NCI-H1930 (cell line): ENCODE measurements at places on chromosomes 2 and 18.

DNA sequence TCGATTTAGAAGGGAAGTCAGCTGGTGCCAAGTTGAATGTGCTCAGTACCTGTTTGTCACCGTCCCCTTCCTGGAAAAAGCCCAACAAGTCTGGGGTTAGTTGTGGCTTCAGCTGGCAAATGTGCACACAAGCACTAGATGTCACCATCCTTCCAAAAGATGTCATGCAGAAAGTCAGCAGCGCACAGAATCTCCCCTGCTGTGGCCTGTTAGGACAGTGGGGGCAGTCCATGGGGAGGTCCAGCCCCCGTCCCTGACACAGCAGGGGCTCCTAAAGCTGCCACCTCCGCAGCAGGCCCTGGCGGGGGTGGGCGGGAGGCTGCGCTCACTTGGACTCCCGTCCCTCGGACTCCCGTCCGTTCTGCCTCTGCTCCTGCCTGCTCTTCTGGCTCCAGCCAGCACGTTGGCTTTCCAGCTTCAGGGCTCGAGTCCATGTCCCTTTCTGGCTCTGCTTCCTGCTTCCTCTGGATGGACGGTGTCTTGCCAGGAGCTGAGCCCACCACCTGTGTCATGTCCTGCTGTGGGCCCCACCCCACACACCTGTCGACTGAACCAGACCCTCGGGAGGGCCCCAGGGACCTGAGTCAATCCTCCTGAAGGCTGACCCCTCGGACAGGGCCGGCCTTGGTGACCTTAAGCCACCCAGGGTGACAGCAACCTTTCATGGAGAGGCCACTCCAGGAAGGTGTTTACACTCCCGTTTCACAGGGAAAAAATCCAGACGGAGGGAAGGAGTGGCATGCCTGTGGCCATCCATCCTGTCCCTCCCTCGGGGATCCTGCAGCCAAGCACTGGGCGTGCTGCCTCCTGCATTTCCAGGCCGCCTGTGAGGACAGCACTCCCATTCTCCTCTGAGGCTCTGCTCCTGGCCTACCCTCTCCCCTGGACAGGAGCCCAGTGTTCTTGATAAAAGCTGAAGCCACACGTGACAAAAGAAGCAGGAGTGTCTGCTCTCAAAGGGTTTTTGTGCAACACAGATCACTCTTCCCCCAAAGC lies 8.5 kb downstream of the RAB17 start:
- DNase-seq, result no peak

GRCh38 chr18:376311-376710 lies 108.5 kb upstream of the THOC1 start:
- DNase-seq, result no peak

GRCh38 chr2:61356261-61356957 lies 114.5 kb downstream of the USP34 start:
- no peak for DNase-seq

- DNase-seq, result peak; percentile 57
These were observed at the start of gene GALNT14 for GRCh38 chr2:31138037-31138962. GALNT14 (minus strand) TSS chr2:31138440; CDS start chr2:31138086, 354 bp downstream.

GRCh38 chr2:137992039-137992646 lies 27.9 kb downstream of the HNMT start:
- no peak for DNase-seq

GRCh38 chr2:239826786-239827522 lies 198.2 kb downstream of the NDUFA10 start:
- DNase-seq, result no peak

DNA sequence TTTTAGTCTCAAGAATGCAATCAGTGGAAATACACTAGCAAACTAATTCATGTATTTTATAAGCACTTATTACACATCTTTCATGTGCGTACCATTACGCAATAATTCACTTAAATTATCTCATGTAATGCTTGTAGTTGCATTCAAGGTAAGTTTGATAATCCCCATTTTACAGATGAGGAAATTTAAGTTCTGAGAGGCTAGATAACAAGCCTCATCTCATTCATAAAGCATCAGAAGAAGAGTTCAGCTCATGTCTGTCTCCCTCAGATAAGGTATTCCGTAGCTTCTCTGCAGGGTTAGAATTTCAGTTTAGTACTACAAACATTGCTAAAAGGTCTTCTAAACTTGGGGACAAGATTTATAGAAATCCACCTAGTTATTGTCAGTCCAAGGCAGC lies 47.8 kb downstream of the HNMT start:
- DNase-seq, result no peak

GRCh38 chr2:68935471-68935870 lies 17.2 kb downstream of the GKN2 start:
- no peak for DNase-seq

DNA sequence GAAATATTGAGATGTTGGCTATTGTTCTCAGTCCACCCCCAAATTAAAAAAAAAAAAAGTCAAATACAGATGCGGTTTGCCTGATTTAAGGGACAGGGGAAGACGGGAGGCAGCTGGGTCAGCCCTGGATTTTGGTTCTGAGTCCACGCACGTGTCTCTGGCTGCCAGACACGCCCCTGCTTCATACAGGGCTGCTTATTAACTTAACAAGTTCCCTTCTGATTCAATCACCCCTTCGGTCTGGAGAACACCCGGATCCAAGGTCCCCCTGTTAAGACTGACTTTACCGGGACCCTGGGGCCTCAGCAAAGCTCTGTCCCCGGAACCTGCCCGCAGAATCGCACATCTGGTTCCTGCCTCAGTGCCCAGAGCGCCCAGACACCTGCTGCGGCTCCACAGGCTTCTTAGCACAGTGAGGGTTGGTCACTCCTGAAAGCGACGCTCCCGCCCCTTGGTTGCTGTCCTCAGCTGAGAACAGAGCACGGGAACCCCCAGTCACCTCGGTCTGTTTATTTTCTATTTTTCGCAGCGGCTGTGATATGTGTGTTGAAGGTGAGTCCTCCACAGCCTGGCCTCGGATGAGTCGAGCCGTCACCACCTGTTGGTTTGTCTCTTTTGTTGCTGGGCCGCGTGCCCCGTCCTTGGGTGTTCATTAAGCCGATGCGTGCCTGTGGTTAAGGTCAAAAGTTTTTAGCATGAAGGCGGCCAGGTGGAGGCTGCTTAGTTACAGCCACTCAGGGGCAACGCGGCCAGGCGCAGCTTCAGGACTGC lies 57.2 kb downstream of the RTP5 start:
- no peak for DNase-seq

- DNase-seq, result no peak
These were observed 268.1 kb downstream of the NDUFA10 start for GRCh38 chr2:239756790-239757760.

- no peak for DNase-seq
These were observed 390.2 kb upstream of the TNP1 start for GRCh38 chr2:217250013-217250524.
